Spinal cord (tissue), 10 donors: ENCODE measurements at places on chromosomes 2 and 18. TPM values are rescaled to one million over a fixed set of nuclear protein-coding genes. Genes with fewer than 3 reads are reported as not detected.
A peak's percentile ranks its signal among the peaks of the same experiment; 100 is the strongest.

DNA sequence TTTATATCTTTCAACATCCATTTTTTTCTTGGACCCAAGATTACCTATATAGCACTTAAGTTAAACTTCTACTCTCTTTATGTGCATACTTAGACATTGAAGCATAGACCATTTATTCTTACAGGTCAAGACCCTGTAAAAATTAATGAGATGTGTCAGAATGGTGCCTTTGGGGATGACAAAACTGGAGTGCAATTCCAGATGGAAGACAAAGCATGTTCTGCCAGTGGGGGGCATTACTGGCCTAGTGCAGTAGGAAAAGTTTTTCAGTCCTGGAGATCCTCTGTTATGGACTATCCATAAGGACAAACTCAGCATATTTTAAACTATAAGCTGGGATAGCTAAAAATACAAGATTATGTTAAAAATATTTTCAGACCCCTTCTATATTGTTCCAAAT, 57.8 kb upstream of the MMADHC start:
- no peak for DNase-seq

GRCh38 chr2:194445226-194445625, 1211.8 kb upstream of the SLC39A10 start:
- no peak for DNase-seq

DNA sequence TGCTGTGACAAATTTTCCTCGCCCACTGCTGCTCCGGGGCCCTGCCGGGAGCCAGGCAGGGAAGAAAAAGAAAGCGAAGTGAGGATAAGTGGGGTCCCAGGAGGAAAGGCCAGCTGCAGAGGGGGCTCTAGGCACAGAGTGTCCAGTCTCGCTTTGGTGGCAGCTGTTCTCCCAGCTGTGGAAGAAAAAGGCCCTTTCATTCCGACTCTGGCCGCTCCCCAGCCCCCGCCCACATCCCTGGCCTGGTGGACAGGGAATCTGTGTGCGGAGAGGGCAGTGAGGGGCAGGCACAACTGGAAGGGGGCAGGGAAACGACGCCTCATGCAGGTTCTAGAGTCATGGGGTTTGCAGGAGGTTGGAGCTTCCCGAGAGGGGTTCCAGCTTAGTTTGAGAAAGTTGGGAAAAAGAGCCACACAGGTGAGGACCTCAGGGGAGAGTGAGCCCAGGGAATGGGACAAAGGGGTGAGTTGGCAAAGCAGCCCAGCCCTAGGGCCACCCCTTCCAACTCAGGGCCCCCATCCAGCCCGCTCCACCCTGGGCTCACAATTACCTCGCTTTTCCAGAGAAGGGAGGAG, 1.8 kb downstream of the RTKN start:
- peak; percentile 88 for DNase-seq

GRCh38 chr2:37619230-37619958, 52.0 kb downstream of the CDC42EP3 start:
- DNase-seq, result no peak

GRCh38 chr2:130798472-130799218, 38.1 kb upstream of the ARHGEF4 start:
- DNase-seq, result no peak

SGPP2 gene
- 1.7 TPM for total RNA-seq

GRCh38 chr18:49031511-49032188, 80.9 kb upstream of the SMAD7 start:
- DNase-seq, result no peak

- no peak for DNase-seq
Observed at GRCh38 chr2:44130441-44130840, 38.2 kb upstream of the PPM1B start.

GRCh38 chr2:159285929-159286708, at the start of gene WDSUB1:
Gene WDSUB1 (minus strand): TSS chr2:159286703. CDS start chr2:159283069, 3,634 bp downstream.
- DNase-seq, result peak; percentile 5

RGPD3 gene
- 0.88 TPM for total RNA-seq

DNA sequence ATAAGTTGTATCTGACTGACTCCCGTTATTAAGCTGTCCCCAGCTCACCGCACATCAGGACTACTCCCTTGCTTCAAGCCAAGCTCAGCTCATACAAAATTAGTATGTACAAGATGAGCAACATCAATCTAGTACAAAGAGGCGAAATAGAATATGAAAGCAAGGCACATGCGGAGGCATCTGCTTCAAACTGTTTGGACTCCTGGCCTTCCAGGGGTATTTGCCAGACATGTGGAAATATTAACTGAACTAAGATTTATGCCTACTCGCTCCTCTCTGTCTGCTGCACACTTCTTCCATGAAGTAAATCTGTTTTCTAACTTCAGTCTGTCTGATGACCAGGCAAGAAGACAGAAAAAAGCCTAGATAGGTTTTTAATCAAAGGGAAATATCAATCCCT, 499.8 kb downstream of the PID1 start:
- DNase-seq, result no peak

GRCh38 chr2:234671716-234672115, 174.8 kb upstream of the ARL4C start:
- DNase-seq, result no peak

DNA sequence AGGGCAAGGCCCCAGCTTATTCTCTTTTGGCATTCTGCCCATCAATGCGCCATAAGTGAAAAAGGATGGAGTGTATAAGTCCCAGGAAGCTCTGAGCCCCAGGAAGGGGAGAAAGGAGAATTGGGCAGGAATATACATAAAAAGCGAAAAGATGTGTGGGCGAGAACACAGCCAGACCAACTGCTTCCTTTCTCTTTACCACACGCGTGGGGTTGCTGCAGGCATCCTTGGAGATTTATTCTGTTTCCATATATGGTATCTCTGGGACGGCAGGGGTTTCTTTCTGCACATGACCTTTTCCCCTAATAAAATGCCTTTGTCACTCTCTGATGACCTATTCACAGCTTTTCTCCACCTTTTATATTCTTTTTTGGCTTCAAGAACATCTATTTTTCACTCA, 440.5 kb downstream of the NBAS start:
- no peak for DNase-seq

IL1B gene
- 1.5 TPM for total RNA-seq

- DNase-seq, result no peak
Observed at GRCh38 chr2:14907014-14907612, 274.6 kb downstream of the LRATD1 start.

GCG gene
- total RNA-seq, result not detected

- DNase-seq, result no peak
Observed at GRCh38 chr2:99806758-99807157, 316.9 kb upstream of the REV1 start.

AOX1 gene
- 9.2 TPM for total RNA-seq

DNA sequence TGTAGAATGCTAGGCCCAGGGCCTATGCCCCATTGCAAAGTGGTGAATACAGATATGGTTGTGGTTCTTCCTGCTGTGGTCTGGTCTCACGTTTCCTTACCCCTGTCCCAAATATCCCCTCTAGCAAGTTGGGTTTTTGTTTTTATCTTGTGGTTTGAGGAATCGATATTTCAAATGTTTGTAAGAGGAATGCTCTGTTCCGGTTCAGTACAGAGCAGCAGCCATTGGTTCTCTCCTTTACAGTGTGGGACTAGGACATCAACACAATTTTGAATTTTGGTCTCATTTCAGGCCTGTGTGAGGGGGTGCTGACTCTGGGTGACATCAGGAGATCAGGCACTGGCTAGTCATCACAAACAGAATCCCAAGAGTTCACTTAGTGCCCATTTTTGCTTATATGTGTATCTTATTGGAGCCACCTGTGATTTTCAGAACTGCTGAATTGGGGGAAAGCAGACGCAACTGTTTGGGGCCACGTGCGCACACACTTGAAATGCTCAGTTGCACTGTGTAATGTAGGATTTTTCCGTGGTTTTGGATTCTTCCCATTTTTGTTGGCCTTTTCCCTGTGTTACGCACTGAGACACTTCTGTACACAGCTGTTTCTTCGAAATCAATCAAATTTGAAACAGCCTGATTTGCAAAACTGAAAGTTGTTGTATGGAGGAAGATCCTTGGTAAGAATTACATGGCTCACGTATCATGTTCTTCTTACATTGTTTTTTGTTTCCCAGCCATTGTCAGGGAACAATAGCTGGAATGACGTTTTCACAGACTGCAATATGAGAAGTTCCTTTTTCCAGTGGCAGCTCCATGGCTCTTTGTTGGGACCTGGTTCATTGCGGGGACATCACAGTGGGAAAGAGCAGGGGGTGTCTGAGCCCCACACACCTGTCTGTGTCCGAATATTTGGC, 8.6 kb downstream of the SH3BP4 start:
- no peak for DNase-seq

GRCh38 chr18:74331404-74331803, 15.8 kb downstream of the C18orf63 start:
- DNase-seq, result no peak

OR6B2 gene
- not detected for total RNA-seq

GRCh38 chr18:7438646-7439045, 128.5 kb upstream of the PTPRM start:
- no peak for DNase-seq

AMER3 gene
- total RNA-seq, result 11.4 TPM
